ENCODE measurements at places on chromosomes 2 and 18. TPM values are rescaled to one million over a fixed set of nuclear protein-coding genes. Genes with fewer than 3 reads are reported as not detected.

Gene KRTCAP3
- total RNA-seq, result not detected

Gene CFC1
- not detected for total RNA-seq

Gene LAMA1
- 91.6 TPM for total RNA-seq

Gene TFPI
- total RNA-seq, result 866 TPM

Gene ST6GAL2
- under 0.01 TPM for total RNA-seq

Gene DDX18
- 85.9 TPM for total RNA-seq

Gene SLC5A7
- not detected for total RNA-seq

Gene ATG4B
- total RNA-seq, result 35.5 TPM

Gene GREB1L
- total RNA-seq, result 0.56 TPM

Gene QPCT
- total RNA-seq, result 35.0 TPM

Gene IL36B
- not detected for total RNA-seq

Gene CIDEA
- 0.58 TPM for total RNA-seq

Gene MEIS1
- total RNA-seq, result 32.4 TPM

Gene CASP10
- 8.2 TPM for total RNA-seq

Gene CCDC85A
- total RNA-seq, result 5.4 TPM

Gene RPL37A
- total RNA-seq, result 1,508 TPM

Gene TEKT4
- total RNA-seq, result not detected

Gene GKN1
- total RNA-seq, result not detected

Gene C18orf32
- 13.4 TPM for total RNA-seq

Gene DNAH7
- total RNA-seq, result 0.19 TPM

Gene FOXI3
- not detected for total RNA-seq

Gene ZNF396
- 2.0 TPM for total RNA-seq

Gene SCYGR8
- total RNA-seq, result not detected

Gene UGT1A10
- not detected for total RNA-seq

Gene DPYSL5
- not detected for total RNA-seq

Gene TDRD15
- not detected for total RNA-seq

Gene SIX3
- total RNA-seq, result not detected

Gene GPR75
- 1.2 TPM for total RNA-seq

Gene PLCL1
- total RNA-seq, result 12.3 TPM
